ENCODE measurements at places on chromosomes 13 and 19.

DNA sequence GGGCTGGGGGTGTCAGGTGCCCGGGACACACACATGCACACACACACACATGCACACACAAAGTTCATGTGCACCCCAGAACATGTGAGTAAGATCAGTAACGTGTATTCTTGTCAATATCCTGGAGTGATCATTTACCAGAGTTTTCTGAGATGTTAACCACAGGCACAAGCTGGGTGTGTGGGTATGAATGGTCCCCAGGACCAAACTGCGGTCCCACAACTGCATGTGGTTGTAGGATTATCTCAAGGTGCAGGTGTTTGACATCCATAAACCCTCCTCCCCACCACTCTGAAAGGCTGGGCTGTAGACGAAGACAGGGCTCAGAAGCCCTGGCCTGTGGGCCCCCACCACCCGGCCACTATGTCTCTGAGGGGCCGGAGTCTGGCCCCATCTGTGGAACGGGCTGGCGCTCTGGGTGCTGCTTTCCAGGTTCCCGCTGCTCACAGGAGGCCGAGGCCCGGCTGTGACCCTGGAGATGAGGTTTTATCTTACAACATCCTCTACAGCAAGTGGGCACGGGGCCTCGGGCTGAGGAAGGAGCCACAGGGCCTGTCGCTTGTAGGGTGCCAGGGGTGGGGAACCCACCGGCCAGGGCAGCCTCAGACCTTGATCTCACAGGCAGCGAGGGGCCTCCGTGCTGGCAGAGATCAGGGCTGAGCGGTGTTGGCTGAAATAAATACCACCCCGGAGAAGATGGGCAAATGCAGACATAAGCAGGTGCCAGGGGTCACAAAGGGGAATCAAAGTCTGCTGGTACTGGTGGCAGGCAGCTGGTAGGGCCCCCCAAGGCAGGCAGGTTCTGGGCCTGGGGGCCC is 4.3 kb downstream of the F2RL3 start:
- DNase-seq = no peak
- peaks cover 12% of the 10 kb centered on the region for H3K4me1 ChIP-seq
- H3K4me3 ChIP-seq = no peak overlapping the region
- no peaks in the 10 kb centered on the region for H3K36me3 ChIP-seq
- no peaks in the 10 kb centered on the region for H3K27me3 ChIP-seq
- H3K27ac ChIP-seq = no peak overlapping the region

DNA sequence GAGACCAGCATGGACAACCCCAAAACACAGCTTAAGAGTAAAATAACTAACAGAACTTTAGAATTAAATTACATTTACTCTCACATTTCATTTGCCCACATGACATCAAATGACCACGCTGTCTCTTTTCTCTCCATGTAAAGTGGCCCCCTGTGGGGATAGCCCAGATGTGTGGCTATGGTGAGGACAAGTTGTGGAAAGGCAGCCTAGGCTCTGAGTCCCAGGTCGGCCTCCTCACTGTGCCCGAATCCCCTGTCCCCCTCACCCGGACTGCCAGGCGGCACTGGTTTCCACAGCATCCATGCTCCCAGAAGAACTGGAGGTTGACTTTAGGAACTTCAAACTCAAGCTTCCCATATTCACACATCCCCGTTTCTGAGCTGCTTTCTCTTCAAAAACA is 111.8 kb upstream of the UQCRFS1 start:
- H3K27me3 ChIP-seq = no peaks in the 10 kb centered on the region
- no peak overlapping the region for H3K27ac ChIP-seq
- no peak for DNase-seq
- no peaks in the 10 kb centered on the region for H3K36me3 ChIP-seq
- H3K4me3 ChIP-seq = no peak overlapping the region
- H3K4me1 ChIP-seq = no peaks in the 10 kb centered on the region

DNA sequence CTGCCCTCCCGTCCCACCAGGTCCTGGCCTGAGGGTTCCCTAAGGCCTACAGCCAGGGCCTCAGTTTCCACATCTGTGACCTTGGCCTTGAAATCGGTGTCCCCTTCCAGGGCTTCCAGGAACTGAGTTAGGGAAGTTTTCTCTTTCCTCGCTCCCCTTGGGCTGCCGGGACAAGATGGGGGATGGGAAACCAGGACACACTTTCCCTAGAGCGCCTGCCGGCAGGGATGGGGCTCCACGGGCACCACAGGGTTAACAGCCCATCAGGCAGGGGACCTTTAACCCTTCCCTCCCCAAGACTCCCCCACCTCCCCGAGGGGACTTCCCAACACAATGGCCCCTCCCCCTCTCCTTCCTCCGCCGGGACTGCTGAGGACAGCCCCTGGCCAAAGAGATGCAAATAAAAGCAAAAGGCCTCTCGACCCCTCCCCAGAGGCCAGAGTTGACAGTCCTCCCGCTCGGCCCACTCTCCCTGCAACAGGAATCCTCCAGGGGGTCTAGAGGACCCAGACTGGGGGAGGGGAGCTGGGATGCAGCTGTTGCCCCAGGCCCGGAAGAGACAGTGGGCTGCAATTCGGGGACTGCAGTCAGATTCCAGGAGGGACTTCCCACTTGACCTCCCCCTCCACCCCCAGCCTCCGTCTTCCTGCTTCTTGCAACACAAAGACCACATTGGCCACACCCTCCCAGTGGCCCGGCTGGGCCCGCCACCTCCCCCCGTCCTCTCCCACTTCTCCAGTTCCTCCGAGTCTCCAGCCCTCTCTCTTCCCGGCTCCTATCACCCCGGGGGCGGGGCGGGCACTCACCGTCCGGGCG is 3.4 kb downstream of the BBC3 start:
- peaks cover 55% of the 10 kb centered on the region for H3K4me1 ChIP-seq
- H3K36me3 ChIP-seq = no peaks in the 10 kb centered on the region
- peak overlapping the region; percentile 52 for H3K4me3 ChIP-seq
- peak overlapping the region; percentile 80 for H3K27ac ChIP-seq

- no peak for DNase-seq
- no peaks in the 10 kb centered on the region for H3K4me1 ChIP-seq
- no peaks in the 10 kb centered on the region for H3K27me3 ChIP-seq
- H3K27ac ChIP-seq = no peak overlapping the region
- H3K4me3 ChIP-seq = no peak overlapping the region
These were observed 14.9 kb upstream of the SLITRK5 start for GRCh38 chr13:87656306-87656705.

DNA sequence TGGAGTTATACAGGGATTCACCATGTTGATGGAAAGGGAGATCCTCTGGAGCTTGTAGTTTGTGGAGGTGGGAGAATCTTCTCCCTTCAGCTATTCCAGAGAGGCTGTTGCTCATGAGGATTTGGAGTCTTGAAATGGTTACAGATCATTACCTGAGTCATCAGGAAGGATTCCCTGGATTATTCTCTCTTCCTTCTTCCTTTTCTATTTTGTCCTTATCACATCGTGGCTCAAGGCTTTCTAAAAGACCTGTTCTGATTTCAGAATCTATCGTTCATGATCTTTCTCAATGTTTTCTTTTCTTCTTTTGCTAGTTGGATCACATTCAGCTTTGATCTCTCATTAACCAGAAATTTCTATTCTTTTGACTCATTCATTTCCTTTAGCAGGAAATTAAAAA is 196.0 kb downstream of the KLF5 start:
- no peaks in the 10 kb centered on the region for H3K4me1 ChIP-seq
- no peaks in the 10 kb centered on the region for H3K27me3 ChIP-seq
- DNase-seq = no peak

DNA sequence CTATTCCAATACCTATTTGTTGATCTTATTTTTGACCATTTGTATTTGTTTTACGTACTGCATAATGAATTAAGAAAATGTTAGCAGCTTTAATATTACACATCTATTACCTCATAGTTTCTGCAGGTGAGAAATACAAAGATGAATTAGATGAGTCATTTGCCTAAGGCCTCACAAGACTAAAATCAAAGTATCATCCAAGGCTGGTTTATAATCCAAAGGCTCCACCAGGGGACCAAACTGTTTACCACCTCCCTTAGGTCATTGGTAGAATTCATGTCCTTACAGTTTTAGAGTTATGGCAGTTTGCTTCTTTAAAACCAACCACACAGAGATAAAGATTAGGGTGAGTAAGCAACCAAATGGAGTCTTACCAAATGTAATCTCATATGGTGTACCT is 848.1 kb downstream of the SLITRK6 start:
- DNase-seq = no peak
- no peaks in the 10 kb centered on the region for H3K4me1 ChIP-seq
- no peak overlapping the region for H3K4me3 ChIP-seq
- no peaks in the 10 kb centered on the region for H3K27me3 ChIP-seq
- H3K27ac ChIP-seq = no peak overlapping the region
- no peaks in the 10 kb centered on the region for H3K36me3 ChIP-seq

DNA sequence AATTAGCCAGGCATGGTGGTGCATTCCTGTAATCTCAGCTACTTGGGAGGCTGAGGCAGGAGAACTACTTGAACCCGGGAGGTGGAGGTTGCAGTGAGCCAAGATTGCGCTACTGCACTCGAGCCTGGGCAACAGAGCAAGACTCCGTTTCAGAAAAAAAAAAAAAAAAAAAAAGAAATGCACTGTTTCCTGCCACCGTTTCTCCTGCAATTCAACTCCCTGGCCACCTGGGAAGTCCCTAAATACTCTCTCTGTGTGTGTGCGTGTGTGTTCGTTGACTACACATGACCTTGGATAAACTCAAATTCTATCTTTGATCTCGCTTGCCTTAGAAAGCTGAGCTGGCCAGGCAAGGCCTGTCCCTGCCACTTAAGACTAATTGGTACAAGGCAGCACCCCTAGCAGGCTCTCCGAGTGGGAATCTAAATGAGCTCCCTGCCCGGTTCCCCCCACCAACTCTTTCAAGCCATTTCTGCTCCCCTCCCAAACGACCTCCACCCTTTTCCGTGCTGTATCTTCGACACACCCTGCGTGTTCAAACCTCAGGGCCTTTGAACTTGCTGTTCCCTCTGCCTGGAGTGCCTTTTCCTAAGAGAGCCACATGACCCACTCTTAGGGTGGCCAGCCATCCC is 5.2 kb upstream of the BCAT2 start:
- H3K36me3 ChIP-seq = no peaks in the 10 kb centered on the region
- H3K27ac ChIP-seq = no peak overlapping the region
- H3K4me1 ChIP-seq = no peaks in the 10 kb centered on the region

DNA sequence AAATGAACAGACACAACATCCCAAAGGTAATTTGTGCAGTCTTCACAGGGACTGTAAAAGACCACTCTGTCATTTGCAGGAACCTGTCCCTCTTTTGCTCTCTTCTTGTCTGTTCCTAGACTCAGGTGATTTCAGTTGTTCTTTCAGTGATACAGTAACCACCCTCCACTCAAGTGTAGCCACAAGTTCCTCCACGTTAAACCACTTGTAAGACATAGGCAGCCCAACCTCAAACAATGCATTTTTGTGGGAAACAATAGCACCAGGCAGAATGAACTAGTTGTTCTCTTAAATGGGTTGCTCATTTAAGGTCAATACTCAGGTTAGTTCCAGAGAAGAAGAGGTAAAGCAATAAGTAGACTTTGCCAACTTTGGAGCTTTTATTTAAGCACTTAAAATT is 359.4 kb downstream of the MZT1 start:
- no peaks in the 10 kb centered on the region for H3K27me3 ChIP-seq
- DNase-seq = no peak
- H3K4me3 ChIP-seq = no peak overlapping the region
- H3K27ac ChIP-seq = no peak overlapping the region
- H3K4me1 ChIP-seq = no peaks in the 10 kb centered on the region

GRCh38 chr13:114101358-114102130 is 30.9 kb downstream of the RASA3 start:
- H3K36me3 ChIP-seq = peaks cover 48% of the 10 kb centered on the region
- H3K4me1 ChIP-seq = peaks cover 80% of the 10 kb centered on the region
- H3K27ac ChIP-seq = no peak overlapping the region
- H3K4me3 ChIP-seq = no peak overlapping the region

GRCh38 chr19:48683349-48683748 is 10.5 kb upstream of the NTN5 start:
- H3K4me3 ChIP-seq = no peak overlapping the region
- no peaks in the 10 kb centered on the region for H3K27me3 ChIP-seq
- no peak for DNase-seq
- no peak overlapping the region for H3K27ac ChIP-seq
- no peaks in the 10 kb centered on the region for H3K4me1 ChIP-seq
- no peaks in the 10 kb centered on the region for H3K36me3 ChIP-seq

GRCh38 chr19:1941146-1942077 is at the start of gene CSNK1G2:
Gene CSNK1G2 (plus strand): TSS chr19:1941172. CDS start chr19:1969773, 28,601 bp downstream.
- DNase-seq = no peak
- peak within 1 kb of the TSS; percentile 91 for H3K27ac ChIP-seq
- H3K27me3 ChIP-seq = no peaks in the 10 kb centered on the region
- H3K4me1 ChIP-seq = peaks cover 41% of the 10 kb centered on the region
- H3K36me3 ChIP-seq = no peaks in the 10 kb centered on the region
- peak within 1 kb of the TSS; percentile 81 for H3K4me3 ChIP-seq

DNA sequence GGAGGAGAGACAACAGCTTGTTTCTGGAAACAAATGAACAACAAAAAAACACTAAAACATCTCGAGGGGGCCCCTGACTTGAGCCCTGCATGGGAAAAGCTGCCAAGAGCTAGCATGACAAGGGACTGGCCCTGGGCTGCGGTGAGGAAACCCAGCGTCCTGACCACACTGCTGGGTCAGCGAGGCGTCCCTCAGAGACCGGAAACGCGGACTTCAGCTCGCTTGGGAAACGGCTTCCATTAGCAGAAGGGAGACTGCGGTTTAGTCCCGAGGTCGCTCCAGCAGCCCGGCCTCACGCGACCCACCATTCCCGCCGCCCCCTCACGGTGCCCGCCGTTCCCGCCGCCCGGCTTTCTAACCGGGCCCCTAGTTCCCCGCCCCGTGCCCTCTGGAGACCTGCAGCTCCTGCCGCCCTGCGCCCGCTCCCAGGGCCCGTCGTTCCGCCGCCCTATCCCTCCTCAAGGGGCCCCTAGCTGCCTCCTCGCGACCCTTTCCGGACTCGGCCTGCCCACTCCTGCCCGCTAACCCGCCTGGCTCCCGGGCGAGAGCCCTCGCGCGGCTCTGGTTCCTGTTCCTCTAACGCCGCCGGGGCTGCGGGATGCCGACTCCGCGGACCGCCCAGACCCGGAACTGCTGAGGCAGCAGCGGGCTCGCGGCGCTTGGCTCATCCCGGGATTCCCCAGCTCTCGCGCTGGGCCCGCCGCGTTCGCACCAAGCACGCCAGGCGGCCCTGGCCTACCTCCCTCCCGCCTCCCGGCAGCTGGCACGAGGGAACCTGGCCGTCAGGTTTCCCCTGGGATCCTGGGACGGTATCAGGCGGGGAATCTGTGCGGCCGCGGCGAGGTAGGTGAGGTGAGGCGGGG is at the start of gene CCDC122:
TSS of gene CCDC122 (minus strand) at position 849 of the 863 bp plus-strand sequence. CDS start 10,364 bp downstream, outside the sequence.
- H3K27me3 ChIP-seq = no peaks in the 10 kb centered on the region
- H3K4me3 ChIP-seq = peak within 1 kb of the TSS; percentile 20
- H3K4me1 ChIP-seq = peaks cover 12% of the 10 kb centered on the region
- DNase-seq = peak; percentile 75

GRCh38 chr19:42030645-42031440 is 36.8 kb upstream of the ATP1A3 start:
- H3K4me1 ChIP-seq = no peaks in the 10 kb centered on the region
- no peaks in the 10 kb centered on the region for H3K27me3 ChIP-seq
- H3K27ac ChIP-seq = no peak overlapping the region
- no peaks in the 10 kb centered on the region for H3K36me3 ChIP-seq
- no peak overlapping the region for H3K4me3 ChIP-seq

DNA sequence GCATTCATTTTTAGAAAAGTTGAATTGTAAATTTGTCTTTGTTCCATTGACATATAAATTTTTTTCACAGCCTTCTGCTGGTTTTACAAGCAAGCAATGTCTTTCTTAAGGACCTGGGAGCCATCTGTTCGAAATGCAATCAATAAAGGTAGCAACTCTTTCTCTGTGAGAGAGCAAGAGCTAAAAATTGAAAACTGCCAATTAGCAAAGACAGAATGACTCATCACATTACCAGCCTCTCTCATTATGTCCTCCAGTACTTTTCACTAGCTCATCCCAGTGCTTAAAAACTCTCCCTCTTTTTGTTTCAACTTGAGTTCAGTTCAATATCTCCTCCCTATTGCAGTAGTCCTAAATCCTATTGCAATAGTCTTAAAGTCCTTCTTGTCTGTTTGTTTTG is 760.7 kb upstream of the SLITRK6 start:
- no peaks in the 10 kb centered on the region for H3K4me1 ChIP-seq
- no peaks in the 10 kb centered on the region for H3K36me3 ChIP-seq
- no peak overlapping the region for H3K27ac ChIP-seq
- no peak for DNase-seq
